ENCODE measurements at places on chromosomes 2 and 18. TPM values are rescaled to one million over a fixed set of nuclear protein-coding genes. Genes with fewer than 3 reads are reported as not detected.

GRCh38 chr2:66240286-66240685, 194.6 kb upstream of the MEIS1 start:
- no peak for DNase-seq

DNA sequence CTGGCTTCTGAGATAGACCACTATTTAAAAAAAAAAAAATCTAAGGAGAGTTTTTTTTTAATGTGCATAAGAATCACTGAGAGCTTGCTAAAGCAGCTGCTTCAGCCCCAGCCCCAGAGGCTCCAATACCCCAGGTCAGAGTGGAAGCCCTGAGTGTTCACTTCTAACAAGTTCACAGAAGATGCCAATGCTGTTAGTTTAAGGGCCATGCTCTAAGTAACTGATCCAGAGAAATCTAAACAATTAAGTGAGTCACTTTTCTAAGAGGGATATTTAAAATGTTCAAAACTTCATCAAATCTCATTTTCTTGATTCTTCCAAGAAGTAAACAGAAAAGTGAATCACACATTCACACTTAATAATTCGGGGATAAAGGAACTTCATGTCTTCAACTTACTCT, 126.4 kb upstream of the CD226 start:
- DNase-seq = no peak

Gene DES
- total RNA-seq = 146 TPM

DNA sequence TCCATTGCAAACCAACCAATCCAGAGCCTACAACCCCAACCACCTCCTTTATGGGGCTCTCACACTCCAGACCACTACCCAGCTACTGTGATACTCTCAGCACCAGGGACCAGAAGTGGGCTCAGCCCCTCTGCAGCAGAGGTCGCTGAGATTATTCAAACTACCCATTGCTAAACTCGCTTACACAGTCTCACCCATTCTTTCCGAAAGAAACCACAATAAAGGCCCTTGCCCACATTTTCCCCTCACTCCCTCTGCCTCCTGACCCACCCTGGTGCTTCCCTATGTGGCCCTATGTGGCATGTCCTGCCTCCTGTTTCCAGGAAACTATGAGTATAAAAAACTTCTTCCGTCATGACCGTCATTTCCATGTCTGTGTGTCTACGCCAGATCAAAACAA, 10.7 kb downstream of the TEX51 start:
- no peak for DNase-seq

GRCh38 chr2:42168459-42169099, 574 bp upstream of the EML4 start:
- no peak for DNase-seq

DNA sequence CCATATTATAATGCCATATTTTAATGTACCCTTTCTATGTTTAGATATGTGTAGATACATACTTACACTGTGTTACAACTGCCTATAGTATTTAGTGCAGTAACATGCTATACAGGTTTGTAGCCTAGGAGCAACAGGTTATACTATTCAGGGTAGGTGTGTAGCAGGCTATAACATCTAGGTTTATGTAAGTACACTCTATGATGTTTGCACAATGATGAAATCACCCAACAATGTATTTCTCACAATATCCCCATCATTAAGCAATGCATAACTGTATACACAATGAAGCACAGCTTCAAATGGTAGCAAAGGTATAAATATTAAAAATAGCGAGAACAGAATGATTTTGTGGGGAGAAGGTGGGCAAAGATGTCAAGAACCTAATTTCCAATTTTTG, 117.8 kb downstream of the DYM start:
- no peak for DNase-seq

Gene LYPD6B
- total RNA-seq = not detected

GRCh38 chr2:38301340-38301968, 75.6 kb downstream of the ATL2 start:
- DNase-seq = no peak

DNA sequence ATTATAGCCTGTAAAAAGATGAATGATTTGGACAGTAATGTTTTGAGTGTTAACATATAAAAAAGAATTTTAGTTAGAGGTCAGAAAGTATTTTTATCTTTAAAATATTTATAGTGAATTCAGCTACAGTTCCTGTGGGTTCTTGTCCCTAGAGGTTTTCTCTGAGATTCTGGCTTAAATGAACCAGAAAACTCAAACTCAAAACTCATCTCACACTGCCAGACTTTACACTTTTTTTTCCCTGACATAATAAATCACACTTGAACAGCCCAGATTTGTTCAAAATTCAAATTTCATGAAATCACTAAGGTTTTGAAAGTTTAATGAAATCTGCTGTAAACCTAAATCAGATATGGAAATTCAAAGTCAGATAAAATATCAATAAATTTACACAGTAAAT, 92.3 kb downstream of the KCNH7 start:
- no peak for DNase-seq

Gene RFTN2
- total RNA-seq = 9.3 TPM

DNA sequence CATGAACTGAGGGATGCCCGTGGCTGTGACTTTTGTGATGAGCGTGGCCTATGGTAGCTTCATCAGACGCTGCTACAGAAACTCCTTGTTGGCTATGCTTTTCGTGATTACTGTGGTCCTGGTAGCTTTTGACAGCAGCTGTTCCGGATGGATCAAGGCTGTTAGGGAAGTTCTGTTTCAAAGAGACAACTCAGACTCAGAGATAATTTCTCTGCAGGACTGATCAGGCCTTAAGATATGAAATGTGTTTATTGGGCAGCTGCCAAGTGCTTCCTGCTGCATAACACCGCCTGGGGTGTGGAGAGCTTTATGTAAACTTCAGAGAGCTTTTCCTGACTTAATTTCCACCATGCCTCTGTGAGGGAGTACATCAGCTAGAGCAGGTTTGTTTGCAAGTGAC, 243.8 kb downstream of the TSN start:
- no peak for DNase-seq

GRCh38 chr18:59242906-59243305, 22.9 kb downstream of the GRP start:
- no peak for DNase-seq

DNA sequence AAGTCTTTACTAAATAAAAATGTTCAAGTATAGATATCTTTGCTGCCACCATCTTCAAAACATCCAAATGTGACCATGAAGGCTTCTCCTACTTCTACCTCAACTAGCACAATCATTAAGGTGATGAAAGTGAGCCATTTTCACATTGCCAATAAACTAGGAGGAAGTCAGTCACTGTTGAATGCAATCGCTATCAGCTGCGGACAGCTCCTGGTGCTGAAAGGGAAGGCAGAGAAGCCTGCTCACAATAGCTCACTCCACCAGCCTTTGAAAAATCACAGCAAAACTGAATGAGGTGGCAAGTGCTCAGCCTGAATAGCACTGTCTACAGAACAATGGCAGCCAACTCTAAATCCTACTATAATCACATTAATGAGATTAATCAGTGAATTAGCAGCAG, 2.2 kb downstream of the MYT1L start:
- no peak for DNase-seq

DNA sequence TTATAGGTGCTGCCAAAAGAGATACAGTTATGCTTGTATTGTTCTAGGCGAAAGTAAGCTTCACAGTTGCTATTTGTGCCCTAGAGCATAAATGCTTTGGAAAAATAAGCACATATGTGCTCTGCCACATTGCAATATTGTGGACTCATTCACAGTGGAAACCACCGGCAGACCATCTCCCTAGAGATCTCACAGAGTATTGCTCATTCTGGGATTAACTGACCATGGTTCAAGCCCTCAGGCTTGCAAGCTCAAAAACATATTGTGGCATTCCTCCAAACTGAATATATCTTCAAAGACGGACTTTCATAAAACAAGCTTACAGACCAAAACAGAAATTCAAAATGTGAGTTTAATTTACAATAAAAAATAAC, 158.2 kb upstream of the CCDC150 start:
- no peak for DNase-seq

DNA sequence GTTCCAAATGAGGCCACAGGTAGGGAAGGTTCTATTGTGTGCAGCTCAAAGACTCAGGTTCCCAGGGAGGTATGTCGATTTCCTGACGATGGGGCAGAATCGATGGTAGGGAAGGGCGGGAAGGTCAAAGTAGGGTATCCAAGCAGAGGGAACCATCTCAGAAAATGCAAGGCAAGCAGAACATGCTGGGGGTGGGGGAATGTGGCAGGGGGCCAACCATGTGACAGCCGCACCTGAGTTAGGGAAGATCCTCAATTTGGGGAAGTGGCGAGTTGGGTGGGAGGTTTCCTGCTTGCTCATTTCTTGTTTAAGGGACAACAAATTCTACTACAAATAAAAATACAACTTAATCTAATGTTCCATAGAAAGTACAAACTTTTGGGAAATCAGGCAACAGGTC, 21.7 kb upstream of the GRP start:
- no peak for DNase-seq

Gene DLGAP1
- 19.0 TPM for total RNA-seq

Gene POTEC
- not detected for total RNA-seq

GRCh38 chr18:51401912-51402311, 204.4 kb upstream of the MEX3C start:
- DNase-seq = no peak

DNA sequence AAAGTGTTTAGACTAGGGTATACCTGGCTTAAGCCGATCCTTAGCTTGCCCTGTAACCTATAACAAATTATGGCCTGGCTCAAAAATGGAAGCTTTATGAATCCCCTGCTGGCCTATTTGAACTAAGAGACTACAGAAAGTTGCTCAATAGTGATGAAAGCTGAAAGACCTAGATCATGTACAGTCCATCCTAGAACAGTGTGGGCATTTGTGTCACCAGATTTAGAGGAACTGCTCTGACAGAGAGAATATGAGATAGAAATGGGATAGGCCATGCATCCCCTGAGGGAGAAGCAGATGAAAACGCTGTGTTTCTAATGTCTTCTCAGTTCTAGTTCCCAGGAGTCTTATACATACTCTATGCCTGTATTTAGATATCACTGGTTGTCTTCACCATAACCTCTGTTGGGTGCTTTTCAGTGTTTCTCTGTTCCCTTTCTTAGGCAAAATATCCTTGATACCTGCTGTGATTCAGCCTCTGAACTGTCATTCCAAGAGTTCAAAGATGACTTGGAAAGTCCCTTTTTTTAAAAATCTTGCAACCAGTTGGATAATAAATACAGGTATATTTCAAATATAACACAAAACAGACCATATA, 246.9 kb upstream of the SLC39A10 start:
- no peak for DNase-seq

Gene RAB11FIP5
- 62.4 TPM for total RNA-seq

Data from thoracic aorta (tissue), 2 donors.